ENCODE measurements at places on chromosomes 4 and X.

- DNase-seq: no peak
Observed at GRCh38 chrX:22069586-22069985, 37.5 kb downstream of the PHEX start.

DNA sequence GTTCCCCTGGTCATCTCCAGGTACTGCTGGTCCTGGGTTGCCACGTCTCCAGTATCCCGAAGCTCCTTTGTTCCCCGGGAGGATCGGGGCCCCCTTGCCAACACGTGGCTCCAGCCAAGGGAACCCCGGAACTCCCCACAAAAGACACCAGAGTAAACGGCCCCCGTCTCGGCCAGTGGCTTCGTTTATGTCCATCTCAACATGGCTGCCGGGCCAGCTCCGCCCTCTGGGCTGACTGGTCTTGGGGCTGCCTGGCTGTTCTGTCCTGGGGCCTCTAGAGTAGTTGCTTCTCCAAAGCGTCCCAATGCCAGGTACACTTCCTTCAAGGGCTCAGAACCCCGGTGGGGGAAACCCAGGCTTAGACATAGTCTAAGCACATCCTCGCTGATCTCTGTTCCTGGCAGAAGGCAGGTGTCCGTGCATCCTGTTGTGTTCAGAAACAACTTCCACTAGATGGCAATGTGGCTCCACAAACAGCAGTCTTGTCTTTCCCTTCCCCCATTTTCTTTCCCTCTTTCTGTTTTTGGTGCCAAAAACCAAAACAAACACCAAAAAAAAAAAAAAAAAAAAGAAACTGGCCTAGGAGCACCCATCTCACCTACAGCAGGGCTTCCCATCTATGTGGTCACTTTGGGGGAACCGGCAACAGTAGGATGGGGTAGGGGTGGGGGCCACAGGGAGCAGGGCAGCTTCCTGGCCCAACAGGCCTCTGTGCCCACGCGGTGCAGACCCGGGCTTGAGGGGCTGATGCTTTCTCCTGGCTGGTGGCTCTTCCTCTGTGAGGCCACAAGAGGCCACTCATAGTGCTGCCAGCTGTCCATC lies 35.3 kb downstream of the NBDY start:
- no peak for DNase-seq

DNA sequence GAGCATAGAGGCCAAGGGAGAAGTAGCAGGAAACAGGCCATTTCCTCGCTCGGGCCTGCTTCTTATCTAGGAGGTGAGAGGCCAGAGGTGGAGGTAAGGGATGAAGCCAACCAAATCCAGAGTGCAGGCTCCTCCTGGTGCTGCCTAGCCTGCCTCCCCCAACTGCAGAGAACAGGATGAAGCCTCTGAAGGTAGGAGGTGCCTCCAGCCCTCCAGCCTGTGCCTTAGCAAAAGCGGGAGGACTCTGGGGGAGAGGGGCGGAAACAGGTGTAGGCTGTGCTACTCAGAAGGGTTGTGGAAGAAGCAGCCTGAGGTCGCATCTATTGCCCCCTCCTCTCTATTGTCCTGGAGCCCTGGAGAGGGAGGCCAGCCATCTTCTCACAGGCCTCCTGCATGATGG lies 2.9 kb upstream of the MTM1 start:
- no peak for DNase-seq

DNA sequence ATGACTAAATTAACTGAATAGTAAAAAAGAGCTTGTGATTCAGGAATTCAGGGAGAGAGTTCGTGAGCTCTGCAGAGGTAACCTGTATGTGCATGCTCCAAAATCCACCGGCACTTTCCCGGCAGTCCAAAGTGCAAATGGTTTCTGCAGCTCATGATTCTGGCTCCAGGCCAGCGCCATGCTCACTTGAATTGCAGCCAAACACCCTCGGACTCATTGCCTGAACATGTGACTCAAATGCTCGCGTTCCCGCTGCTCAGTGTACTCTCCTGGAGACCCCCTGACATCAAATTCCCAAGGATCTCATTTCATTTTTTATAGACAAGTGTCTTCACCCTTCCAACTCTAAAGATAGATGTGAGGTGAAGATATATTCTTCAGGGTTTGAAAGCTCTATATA lies 44.1 kb upstream of the SH3RF1 start:
- DNase-seq: no peak

DNA sequence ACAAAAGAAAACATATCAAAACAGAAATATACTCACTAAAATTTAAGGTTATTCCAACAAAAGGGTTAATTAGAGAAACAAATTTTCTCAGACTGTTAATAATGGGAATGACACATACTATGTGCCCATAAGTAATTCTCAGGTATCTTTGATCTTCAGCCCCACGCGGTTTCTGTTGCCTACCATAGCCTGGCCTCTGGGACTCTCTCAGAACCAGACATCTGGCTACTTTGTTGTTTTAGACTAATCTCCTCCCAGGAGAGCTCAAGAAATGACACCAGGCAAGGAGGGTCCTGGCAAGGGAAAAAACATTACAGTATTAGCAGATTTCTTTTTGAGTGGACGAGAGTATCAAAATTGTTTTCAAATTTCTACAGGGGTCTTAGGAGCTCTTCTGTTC lies 43.7 kb downstream of the SLC10A7 start:
- DNase-seq: no peak

DNA sequence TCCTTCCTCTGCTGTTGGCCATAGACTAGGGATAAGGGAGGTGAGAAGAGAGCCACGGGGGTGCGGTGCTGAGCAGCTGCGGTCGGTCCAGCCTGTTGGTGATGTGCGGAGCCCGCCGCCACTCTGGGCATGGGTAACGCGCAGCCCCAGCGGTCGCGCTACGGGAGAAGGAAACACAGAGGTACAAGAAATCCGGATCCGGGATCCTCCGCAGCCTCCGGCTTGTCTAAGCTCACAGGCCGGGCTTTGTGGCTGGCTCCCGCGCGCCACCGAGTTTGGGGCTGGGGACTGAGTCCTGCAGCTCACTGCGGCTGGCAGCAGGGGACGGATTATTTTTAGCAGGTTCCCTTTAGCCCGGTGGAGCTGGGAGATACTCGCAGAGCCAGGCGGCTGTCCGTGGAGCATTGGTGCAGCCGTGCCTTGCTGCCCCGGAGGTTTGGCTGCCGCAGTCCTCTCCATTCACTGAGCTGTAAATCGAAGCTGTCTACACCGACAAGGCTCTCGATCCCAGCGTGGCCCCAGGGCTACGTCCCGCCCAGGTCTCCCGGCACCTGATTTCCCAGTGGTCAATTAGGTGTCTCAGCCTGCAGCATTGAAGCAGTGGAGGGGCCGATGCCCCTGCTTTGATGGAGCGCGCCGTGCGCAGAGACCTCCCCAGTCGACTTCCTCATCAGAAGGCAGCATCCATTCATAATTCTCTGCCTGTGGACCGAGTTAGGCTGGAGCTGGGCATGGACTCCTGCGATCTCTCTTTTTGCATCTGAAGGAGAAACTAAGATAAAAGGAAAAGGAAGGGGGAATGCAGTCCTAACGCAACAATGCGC lies 81.9 kb upstream of the SCML1 start:
- no peak for DNase-seq

GRCh38 chrX:107731831-107732502 lies 43.6 kb downstream of the TSC22D3 start:
- peak; percentile 6 for DNase-seq

- DNase-seq: no peak
Observed at GRCh38 chr4:147923854-147924253, 192.0 kb downstream of the ARHGAP10 start.

DNA sequence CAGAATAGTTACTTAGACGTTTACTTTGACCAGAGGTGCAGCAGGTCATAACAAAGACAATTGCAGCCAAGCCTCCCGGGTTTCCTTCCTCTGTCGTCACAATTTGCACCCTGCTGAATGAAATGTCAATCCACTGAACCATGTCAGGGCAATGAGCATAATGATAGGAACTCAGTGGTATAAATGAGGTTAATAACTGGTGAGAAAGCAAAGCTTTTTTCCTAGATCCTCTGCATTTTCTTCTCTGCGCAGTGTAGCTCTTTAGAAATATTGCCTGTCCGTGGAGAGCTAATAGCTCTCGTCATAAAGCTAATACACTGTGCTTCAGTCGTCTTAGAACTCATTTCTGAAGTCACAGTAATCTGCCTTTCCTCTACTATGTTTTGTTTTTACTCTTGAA lies 1960.1 kb upstream of the ADGRL3 start:
- no peak for DNase-seq

- DNase-seq: no peak
Observed at GRCh38 chr4:121995790-121996537, 44.1 kb upstream of the TRPC3 start.

GRCh38 chr4:85495621-85496020 lies 20.7 kb downstream of the ARHGAP24 start:
- DNase-seq: no peak

DNA sequence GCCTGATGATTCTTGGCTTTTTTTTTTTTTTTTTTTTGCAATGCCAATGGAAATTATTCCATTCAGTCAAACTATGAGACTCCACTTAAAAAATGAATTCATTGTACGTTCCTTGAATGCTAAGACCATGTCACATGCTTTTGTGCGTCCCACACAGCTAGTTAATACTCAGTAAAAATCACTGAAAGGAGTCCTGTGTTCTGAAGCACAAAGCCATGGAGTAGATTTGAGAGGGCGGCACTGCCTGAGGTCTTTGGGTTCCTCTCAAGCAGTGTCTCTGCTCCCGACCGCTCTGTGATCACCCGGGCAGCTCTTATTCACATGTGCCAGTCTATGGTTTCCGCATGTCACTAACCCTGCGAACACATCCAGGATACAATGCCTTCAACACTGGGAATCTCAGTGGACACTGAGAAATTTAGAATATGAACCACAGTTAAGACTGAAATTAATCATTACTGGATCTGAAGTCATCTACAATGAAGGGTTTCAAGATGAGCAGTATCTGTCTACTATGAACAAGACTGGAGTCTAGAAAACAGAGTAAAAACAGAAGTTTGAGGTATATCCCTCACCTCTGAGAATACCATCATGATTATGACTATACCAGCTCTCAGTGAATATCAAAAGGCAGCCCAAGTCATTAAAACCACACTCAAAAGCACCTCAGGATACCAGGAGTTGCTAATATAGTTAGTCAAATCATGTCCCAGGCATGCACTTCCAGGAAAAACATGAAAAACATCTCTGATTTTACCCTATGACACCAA lies 193.0 kb downstream of the MGST2 start:
- no peak for DNase-seq

GRCh38 chr4:123675567-123675966 lies 279.0 kb downstream of the SPRY1 start:
- no peak for DNase-seq

DNA sequence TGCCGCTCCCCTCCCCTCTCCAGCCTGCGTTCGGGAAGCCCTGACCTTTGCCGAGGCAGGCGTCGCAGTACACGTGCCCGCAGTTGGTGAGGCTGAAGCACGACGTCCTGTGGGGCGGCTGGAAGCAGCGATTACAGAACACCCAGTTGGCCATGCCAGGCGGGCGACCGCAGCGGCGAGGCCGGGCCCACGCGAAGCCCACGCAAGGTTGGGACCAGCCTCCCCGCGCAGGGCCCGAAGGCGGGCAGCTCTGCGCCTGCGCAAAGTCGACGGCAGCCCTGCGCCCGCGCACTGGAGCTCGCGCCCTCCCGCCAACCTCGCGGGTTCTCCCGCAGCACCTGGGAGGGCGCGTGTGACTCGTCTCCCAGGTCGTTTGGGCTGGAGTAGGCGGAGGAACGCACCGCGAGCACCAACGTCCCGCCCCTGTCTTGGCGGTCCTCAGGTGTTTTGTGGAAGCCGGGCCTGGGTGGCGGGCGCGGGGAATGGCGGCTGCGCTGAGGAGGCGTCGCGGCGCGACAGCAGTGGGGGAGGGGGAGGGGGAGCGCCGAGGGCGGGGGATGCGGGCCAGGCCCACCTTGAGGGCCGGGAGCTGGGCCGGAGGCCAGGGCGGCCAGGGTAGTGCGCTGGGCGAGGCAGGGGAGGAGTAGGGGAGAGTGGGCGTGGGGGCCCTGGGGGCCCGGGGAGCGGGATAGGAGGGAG lies at the start of gene RNF212:
Gene RNF212, minus strand, starts transcription at position 254 of the 699 bp plus-strand sequence. Its CDS starts 100 bp downstream, at position 154.
- DNase-seq: no peak

DNA sequence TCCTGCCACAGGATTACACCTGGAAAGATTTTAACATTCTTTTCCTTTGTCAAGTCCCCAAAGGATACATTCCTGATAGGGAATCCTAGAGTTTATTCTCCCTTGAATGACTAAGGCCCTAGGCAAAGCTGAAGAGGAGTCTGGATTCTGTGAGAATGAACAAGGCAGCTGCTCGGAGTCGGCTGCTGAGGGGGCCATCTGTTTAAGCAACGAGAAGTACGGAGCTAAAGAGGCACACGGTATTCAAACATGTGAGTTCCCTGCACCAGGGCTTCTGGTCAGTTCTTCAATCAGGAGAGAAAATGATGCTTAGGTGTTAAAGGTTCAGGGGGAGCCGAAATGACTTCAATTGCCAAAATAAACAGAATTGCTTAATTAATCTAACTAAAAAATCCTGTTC lies 97.6 kb downstream of the MGST2 start:
- no peak for DNase-seq

- DNase-seq: no peak
Observed at GRCh38 chr4:54902976-54903375, 222.4 kb downstream of the KDR start.

DNA sequence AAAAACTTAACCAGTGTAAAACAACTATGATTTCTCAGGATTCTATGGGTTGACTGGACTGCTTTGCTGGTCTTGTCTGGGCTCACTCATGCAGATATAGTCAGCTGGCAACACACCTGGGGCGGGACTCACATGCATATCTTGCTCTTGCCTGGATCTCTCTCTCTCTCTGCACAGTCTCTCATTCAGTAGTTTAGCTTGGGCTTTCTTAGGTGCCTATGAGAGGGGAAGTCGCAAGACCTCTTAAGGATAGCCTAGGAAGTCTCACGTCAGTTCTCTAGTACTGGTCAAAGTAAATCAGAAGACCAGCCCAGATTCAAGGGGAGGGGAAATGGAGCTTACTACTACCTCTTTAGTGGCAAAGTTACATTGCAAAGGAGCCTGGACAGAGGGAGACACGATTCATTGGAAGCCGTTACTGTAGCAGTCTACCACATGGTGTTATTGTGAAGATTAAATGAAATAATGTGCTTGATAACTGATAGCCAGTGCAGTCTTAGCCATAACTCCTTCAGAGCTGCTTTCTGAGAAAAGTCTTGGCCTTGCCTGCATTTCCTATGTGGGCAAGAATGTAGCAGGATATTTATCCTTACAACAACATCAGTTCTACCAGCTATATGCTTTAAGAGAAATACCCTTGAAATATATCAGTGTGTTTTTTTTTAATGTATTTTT lies 2.1 kb downstream of the COPS4 start:
- no peak for DNase-seq

GRCh38 chrX:9257718-9258420 lies 207.0 kb upstream of the TBL1X start:
- DNase-seq: no peak

All from MV-4-11 (cell line).